ENCODE measurements at places on chromosomes 4 and X. TPM values are rescaled to one million over a fixed set of nuclear protein-coding genes. Genes with fewer than 3 reads are reported as not detected.

DNA sequence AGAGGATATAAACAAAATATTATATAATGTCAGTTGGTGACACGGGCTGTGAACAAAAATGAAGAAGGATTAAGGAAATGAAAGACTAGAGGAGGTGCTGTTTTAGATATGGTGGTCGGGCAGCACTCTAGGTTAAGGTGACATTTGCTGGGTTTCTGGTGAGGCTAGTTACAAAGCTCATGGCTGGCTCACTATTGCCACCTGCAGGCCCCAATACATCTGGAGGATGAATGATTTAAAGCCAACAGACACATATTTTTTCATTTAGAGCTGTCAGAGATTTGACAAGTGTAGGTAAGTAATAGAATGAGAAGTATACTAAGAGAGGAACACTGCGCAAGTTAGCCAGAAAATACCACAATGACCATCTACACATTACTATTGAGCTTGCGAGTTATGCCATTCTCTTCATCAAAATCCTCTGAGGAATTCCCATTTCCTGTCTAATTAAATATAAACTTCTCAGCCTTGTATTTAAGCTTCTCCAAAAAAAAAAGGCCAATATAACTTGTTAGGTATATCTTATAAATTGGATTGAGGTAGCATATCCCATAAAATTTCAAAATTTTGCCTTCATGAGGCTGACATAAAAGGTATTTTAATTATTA, 6.4 kb upstream of the FGG start:
- no peak for DNase-seq

The GBA3 gene
- not detected for polyA plus RNA-seq

The CT45A10 gene
- polyA plus RNA-seq = 14.2 TPM

The RBMXL3 gene
- not detected for polyA plus RNA-seq

GRCh38 chr4:105145903-105146275, 787 bp upstream of the TET2 start:
- DNase-seq = no peak

DNA sequence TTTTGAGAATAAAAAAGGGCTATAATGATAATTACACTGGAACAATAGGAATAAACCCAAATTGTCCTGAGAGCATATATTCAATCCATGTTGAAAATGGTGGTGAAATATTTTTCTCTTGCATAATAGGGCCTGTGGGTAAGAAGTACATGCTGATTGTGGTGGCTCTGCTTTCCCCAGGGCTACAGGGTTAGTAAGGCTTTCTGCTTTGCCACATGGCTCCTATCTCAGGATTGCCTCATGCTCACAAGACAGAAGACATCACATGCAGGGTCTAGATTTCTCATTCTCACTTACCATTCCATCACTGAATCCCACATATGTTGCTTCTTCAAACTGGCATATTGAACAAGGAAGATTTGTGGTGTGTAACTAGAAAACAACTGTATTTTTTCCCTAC, 12.4 kb upstream of the VEGFC start:
- DNase-seq = no peak

The EXOC1L gene
- polyA plus RNA-seq = not detected

GRCh38 chrX:40174001-40174853, 76.5 kb upstream of the BCOR start:
- no peak for DNase-seq

GRCh38 chrX:47180346-47180745, 13.3 kb upstream of the UBA1 start:
- DNase-seq = no peak

- peak; percentile 19 for DNase-seq
Measured at GRCh38 chr4:10354225-10354624, 103.0 kb downstream of the ZNF518B start.

GRCh38 chrX:141652286-141652685, 46.3 kb downstream of the SPANXD start:
- no peak for DNase-seq

DNA sequence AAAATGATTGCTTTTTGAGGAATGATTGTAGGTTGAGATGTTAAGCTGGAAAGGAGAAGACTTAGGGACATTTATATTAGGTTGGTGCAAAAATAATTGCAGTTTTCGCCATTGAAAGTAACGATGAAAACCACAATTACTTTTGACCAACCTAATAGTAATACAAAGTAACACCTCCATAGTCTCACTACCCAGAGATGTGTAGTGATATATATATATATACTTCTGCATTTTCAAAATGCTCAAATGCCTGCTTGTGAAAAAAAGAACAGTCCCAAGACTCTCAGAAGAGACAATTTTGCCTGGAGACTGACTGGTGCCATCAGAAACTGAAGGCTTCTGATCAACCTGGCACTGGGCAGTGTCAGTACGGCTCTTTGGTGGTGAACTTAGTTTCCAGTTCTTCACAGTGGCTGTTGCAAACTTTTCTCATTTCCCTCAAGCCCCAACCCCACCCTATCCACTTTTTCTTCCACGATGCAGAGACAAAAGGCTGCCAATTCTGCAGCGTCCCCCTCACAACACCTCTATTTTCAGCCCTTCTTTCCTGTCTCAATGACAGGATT, 35.1 kb upstream of the TAPT1 start:
- no peak for DNase-seq

GRCh38 chr4:88102026-88102425, 56.4 kb downstream of the ABCG2 start:
- no peak for DNase-seq

GRCh38 chr4:176256921-176257320, 12.1 kb downstream of the ASB5 start:
- DNase-seq = no peak

The PFKFB1 gene
- 0.55 TPM for polyA plus RNA-seq

The PWWP3B gene
- polyA plus RNA-seq = 4.4 TPM

The MTNR1A gene
- polyA plus RNA-seq = 0.09 TPM

GRCh38 chr4:106898621-106899230, 137.4 kb downstream of the DKK2 start:
- no peak for DNase-seq

DNA sequence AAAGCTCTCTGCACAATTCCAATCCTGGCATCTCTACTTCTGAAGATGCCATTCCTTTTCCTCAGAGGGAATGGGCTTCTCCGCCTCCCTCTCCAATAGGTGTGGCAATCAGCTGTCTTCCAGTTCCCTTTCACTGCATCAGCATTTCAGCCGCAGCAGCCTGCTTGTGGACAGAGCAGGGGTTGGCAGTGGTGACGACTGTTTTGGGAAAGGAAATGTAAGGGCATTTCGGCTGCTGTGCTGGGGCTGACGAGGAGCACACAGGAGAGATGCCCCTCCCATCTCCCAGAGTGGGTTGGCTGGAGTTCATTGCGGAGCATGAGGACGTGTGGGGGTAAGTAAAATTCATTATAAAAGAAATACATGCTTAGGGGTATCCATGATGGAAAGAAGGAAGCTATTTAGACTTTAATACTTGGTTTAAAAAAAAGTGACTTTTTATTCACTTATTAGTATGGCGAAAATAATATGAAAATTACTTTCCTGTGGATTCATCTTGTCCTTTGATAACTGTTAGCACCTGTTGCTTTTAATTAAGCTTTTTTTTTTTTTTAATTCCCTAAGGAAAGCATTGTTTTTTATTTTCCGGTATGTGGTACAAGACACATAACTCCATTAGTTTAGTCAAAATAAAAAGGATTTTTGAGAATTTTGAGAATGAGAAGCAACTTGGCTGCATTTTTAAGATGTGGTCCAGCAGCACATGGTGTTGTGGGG, at the start of gene LIMCH1:
Gene LIMCH1, plus strand, starts transcription at position 141 of the 717 bp plus-strand sequence. CDS start 67,839 bp downstream, outside the sequence.
- DNase-seq = peak; percentile 72

The TMEM35A gene
- 13.5 TPM for polyA plus RNA-seq

The FAM50A gene
- polyA plus RNA-seq = 37.0 TPM

DNA sequence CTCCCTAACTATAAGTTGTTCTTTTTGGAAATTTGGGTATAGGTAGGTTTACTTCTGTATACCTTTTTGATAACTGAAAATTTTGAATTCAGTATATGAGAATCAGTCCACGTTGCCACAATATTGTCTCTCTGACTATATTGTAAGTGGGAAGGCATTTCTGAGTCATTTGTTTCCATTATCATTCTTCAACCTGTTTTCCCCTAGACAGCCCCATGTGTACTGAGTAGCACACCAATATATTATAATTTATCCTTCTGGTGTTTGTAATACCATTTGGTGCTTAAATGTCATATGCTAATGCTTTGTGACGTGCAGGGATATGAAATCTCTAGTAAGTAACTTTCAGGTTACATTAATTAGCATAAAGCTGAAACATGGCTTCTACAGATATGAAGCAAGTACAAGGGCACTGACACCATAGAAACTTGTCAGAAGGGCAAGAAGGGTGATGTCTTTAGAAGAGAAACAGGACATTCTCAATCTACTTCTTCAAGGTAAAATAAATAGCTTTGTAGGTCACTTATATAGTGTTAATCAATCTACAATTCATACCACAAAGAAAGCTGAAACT, 27.7 kb downstream of the PAK3 start:
- no peak for DNase-seq

DNA sequence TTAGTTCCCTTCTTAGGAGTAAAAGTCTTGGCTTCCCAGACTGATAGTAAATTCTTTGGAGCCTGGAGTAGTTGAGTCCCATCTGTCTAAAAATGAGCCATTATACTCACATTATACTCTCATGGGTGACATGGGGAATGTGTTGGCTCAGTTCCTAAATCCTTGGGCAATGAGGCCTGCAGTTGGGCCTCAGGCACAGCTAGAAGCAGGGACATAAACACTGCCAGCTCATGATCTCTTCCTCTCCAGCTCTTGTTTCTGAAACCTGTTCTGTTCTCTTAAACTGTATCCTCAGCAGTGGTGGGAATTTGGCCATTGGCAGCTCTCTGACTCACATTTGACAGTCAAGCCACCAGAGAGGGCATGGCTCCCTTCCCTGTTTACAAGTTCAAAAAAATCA, 212.5 kb downstream of the SPATA18 start:
- no peak for DNase-seq

DNA sequence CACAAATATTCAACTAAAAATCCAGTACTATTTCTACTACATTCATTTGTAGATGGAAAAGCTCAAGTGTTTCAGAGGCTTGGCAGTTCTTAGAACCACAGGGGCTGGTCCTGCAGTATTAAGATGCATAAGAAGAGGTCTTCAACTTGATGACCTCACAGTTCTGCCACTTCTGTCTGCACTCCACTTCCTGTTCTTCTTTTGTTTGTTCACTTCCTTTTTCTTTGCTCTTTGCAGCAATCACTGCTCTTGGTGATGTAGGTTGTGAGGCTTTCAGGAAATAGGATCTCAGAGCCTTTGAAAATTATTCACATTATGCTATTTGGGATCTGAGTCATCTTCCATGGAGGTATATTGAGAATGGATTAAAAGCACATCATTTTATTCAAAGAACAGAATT, 602.0 kb upstream of the CPEB2 start:
- no peak for DNase-seq

DNA sequence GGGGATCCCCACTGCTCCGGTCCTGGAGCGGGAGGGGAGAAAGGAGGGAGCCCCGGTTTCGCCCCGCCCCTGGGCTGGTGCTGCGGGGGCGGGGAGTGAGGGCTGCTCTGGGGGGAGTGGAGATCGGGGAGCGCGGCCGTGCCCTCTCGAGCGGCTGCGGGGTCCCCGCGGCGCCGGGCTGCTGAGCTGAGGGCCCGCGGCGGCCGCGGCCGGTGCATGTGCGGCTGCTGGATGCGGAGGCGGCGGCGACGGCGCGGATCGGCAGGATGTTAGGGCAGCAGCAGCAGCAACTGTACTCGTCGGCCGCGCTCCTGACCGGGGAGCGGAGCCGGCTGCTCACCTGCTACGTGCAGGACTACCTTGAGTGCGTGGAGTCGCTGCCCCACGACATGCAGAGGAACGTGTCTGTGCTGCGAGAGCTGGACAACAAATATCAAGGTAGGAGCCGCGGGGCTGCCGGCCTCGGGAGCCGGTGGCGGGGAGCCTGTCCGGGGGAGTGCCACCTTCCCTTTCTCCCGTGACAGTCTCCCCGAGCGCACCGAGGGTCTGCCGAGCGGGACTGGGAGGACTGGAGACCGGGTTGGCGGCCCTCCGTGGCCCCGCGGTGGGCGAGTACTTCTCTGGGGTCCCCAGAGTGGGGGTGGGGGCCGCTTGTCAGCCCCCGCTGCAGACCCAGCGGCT, at the start of gene ING2:
Gene ING2, plus strand, starts transcription at position 129 of the 681 bp plus-strand sequence. Its CDS starts 138 bp downstream, at position 267.
- DNase-seq = no peak

The PKD2 gene
- polyA plus RNA-seq = 72.4 TPM

DNA sequence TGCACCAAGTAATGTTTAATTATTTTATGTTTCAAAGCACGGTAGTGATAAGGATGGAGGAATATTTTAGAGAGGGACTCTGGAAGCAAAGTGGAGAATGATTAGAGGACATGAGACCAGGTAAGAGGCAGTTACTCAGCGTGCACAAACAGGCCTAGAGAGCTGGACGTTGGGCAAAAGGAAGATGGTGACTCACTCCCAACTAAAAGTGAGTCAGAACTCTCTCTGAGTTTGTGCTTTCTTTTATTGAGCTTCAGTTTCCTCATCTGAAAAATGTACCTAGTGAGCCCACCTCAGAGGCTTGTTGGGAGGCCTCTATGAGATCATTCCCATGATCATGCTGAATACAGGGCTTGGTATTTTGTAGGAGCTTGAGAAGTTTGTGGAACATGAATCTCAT, 1.6 kb upstream of the ZC4H2 start:
- no peak for DNase-seq

Measured in right lung (tissue), 10 donors.